ENCODE measurements at places on chromosomes 2 and 18. TPM values are rescaled to one million over a fixed set of nuclear protein-coding genes. Genes with fewer than 3 reads are reported as not detected.

DNA sequence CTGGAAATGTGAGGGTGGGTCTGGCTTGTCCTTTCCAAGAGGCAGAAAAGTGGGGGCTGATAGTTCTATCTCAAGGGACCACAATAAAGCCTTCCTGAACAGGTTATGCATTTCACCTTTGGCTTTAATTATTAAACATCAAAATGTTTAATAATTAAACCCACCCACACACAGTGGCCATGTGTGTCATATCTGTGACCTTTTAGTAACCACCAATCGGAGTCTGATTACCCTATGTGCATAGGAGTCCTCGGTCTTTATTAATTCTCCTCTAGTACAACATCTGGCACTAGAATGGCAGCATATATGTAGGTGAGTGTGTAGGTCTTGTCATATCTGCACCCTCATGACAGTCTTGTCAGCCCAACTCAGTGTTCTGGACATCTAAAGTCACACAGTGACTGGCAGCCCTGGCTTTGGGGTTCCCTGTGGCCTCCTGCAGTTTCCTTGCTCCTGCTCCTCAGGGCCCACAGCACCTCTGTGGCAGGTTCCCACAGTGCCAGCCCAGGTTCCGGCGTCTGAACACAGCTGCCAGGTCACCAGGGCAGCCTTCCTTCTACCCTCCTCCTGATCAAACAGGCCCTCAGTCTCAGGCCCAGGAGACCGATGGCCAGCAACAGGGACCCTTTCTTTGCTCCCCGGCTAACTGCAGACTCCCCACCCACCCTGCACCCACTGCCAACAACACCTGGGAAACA, 100.9 kb downstream of the MTCL1 start:
- H3K4me3 ChIP-seq: no peak overlapping the region
- H3K27ac ChIP-seq: no peak overlapping the region
- no peak for DNase-seq
- H3K4me1 ChIP-seq: peaks cover 2% of the 10 kb centered on the region
- no peaks in the 10 kb centered on the region for H3K36me3 ChIP-seq

Gene COL5A2
- 15.7 TPM for total RNA-seq

DNA sequence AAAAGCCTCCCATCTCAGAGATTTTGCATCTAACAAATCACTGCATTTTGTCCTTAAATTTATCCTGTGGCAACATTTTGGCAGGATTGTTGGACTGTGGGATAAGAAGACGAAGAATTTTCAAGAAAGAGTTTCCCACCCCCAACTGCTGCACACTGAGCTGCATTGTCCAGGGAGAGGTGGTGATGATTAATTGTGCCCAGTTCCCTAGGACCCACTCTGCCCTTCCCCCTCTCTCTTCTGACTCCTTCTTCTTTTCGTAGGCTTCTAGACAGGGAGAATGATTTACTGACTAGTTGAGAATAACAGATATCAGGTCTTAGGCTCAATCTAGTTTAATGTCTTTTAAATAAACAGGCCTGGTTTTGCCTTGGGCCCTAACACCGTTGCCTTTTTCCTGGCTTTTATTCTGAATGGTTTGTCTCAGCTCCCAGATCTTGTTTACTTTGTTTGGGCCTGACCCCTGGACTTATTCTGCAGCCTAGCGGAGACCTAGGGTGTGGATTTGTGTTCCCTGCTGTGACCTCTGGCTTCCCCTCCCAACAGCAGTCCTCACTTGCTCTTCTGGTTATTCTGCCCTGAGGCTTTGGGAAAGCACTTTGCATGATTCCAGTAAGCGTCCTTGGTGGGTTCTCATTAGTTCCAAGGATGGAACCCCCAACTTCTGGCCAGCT, 233.3 kb downstream of the INSIG2 start:
- H3K4me3 ChIP-seq: no peak overlapping the region
- no peaks in the 10 kb centered on the region for H3K4me1 ChIP-seq
- H3K27me3 ChIP-seq: no peaks in the 10 kb centered on the region
- no peaks in the 10 kb centered on the region for H3K36me3 ChIP-seq

Gene ACOXL
- total RNA-seq: not detected

- no peak for DNase-seq
- no peak overlapping the region for H3K27ac ChIP-seq
Observed at GRCh38 chr2:202113571-202114142, 40.6 kb downstream of the KIAA2012 start.

DNA sequence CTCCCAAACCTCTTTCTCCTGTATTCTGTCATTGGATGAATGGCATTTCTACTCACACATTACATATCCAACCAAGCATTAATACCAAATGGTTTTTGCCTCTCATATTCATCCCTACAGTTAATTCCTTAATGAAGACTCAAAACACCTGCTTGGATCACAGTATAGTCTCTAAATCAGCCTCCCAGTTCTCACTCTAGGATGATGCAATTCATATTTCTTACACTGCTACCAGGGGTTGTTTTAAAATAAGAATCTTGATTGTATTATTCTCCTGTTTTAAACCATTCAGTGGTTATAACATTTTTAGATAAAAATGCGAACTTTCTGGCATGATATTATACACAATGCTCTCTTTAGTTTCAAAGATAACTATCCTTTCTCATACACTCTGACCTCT, 281.4 kb upstream of the ZEB2 start:
- no peak overlapping the region for H3K27ac ChIP-seq
- no peaks in the 10 kb centered on the region for H3K4me1 ChIP-seq
- no peaks in the 10 kb centered on the region for H3K27me3 ChIP-seq
- no peaks in the 10 kb centered on the region for H3K36me3 ChIP-seq

GRCh38 chr18:56982766-56983165, 164.1 kb upstream of the BOD1L2 start:
- H3K4me3 ChIP-seq: no peak overlapping the region
- H3K4me1 ChIP-seq: no peaks in the 10 kb centered on the region
- DNase-seq: no peak
- H3K36me3 ChIP-seq: no peaks in the 10 kb centered on the region
- H3K27ac ChIP-seq: no peak overlapping the region

Gene STK36
- 8.9 TPM for total RNA-seq

Gene VIT
- total RNA-seq: 2.9 TPM

DNA sequence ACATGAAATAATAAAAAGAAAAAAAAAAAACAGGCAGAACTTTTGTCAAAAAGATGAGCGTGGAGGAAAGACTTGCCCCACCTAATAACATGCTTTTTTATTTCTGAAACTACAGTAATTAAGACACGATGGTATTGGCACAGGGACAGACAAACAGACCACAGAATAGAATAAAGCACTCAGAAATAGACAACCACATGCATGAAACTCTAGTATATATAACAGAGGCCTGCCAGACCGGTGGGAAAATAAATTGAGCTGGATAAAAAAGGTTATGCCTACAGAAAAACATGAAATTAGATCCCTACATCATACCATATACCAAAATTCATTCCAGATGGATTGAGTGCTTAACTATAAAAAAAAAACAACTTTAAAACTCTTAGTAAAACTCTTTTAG, 163.1 kb downstream of the NRP2 start:
- H3K4me1 ChIP-seq: peaks cover 15% of the 10 kb centered on the region
- H3K27me3 ChIP-seq: no peaks in the 10 kb centered on the region
- DNase-seq: no peak
- no peaks in the 10 kb centered on the region for H3K36me3 ChIP-seq
- H3K27ac ChIP-seq: no peak overlapping the region

GRCh38 chr2:75582840-75583239, 22.1 kb upstream of the EVA1A start:
- no peaks in the 10 kb centered on the region for H3K4me1 ChIP-seq
- H3K36me3 ChIP-seq: no peaks in the 10 kb centered on the region
- no peak for DNase-seq
- H3K27me3 ChIP-seq: no peaks in the 10 kb centered on the region
- no peak overlapping the region for H3K27ac ChIP-seq
- no peak overlapping the region for H3K4me3 ChIP-seq

All from esophagus squamous epithelium (tissue), 5 donors.